ENCODE measurements at places on chromosomes 1 and 21. TPM values are rescaled to one million over a fixed set of nuclear protein-coding genes. Genes with fewer than 3 reads are reported as not detected.

GRCh38 chr1:99659755-99660210, 13.9 kb downstream of the PALMD start:
- no peak for DNase-seq

DNA sequence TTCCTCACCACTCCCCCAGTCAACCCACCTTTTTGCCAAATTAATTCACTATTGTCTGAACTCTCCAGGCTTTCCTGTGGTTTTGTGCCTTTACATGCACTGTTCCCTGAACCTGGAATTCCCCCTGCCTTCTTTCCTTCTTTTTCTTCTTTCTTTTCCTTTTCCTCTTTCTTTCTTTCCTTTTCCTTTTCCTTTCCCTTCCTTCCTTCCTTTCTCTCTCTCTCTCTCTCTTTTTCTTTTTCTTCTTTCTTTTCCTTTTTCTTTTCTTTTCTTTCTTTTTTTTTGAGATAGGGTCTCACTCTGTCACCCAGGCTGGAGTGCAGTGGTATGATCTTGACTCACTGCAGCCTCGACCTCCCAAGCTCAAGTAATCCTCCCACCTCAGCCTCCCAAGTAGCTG, 56.6 kb upstream of the CDC42BPA start:
- DNase-seq, result no peak

DNA sequence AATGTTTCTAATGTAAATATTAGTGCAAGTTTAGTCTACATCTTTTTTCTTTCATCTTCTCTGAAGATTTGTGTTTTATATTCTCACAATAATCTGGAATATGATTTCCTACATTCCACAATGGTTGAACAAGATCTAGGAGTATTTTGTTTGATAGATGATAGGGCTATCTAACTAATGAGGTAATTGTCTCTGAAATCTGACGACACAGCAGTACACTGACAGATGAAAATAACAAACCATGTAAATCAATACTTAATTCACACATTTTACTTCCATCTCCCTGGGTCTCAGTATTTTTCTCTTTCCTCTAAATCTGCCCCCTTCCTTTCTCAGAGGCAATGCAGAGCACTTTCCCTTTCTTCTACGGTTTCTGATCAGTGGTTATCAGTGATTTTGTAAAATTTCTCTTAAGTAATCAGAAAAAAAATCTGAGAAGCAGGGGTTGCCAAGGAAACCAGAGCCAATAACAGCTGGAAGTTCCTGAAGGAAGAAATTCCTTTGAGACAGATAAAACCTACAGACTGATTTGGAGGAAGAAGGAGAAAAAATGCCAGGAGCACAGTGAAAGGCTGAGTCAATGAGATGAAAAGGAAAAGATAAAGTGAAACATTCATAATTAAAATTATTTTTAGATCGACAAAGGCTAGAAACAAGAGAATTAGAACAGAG, 7.3 kb upstream of the ANKRD13C start:
- peak; percentile 13 for DNase-seq

DNA sequence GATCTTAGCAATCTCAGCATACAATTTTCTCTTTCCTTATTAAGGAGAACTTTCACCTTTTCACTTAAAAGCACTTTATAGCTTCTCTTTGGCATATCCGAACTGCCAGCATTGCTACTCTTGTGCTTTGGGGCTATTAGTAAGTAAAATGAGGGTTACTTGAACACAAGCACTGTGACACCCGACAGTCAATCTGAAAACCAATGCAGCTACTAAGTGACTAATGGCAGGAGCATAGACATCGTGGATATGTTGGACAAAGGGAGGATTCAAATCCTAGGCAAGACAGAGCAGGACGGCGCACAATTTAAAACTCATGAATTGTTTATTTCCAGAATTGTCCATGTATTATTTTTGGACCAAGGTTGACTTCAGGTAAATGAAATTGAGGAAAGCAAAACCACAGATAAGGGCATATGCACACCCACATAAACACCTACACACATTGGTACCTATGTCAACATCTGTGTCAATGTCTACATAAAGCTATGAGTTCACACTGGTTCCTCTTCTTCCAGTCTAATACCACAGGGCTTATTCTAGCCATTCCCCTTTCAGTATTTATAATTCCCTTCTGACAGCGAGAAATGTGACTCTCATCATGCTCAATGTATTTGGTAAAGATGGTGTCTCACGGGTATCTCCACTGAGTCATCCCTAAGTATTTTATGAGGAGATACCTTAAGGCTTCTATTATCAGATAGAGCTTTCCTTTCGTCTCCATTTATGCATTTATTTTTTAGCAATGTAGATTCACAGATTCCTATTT, 75.3 kb upstream of the RALGPS2 start:
- DNase-seq, result no peak

ZNF695 gene
- polyA plus RNA-seq, result 2.2 TPM

GRCh38 chr1:150221552-150221951, 14.4 kb downstream of the ANP32E start:
- no peak for DNase-seq

GRCh38 chr1:114145504-114146151, 8.0 kb downstream of the SYT6 start:
- DNase-seq, result no peak

DNA sequence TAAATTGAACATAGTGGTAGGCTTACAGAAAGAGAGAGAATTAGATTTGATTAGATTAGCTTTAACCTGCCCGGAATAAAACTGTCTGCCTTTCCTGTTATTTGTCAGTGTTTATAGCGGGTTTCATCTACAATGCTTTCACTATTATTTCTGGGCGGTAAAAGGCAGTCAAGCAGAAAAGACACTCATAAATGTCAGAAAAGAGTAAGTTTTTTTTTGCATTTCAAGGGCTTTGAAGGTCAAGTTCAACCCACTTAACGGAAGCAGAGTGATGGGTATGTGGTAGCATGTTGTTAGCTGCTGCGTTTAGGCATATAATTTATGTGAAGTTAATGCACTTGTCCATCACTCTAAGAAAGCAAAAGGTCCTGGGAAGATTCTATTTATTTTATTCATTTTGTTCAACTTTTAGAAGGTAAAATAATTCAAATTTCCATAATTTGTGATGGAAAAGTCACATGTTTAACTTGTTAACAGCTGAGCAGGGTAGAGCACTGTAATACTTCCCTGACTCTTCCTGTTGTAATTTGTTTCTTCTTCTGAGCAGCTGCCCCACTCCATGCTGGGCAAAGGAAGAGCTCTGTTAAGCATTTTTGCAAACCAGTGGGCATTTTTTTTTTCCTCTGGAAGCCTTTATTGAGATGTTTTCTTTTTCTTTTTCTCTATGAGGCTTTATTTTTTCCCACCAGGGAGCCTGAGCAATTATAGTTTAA, 220.1 kb downstream of the ST6GALNAC3 start:
- no peak for DNase-seq

IBA57 gene
- 7.1 TPM for polyA plus RNA-seq

- no peak for DNase-seq
Measured at GRCh38 chr1:199733125-199733524, 294.4 kb upstream of the NR5A2 start.

MYOC gene
- 7.0 TPM for polyA plus RNA-seq

DNA sequence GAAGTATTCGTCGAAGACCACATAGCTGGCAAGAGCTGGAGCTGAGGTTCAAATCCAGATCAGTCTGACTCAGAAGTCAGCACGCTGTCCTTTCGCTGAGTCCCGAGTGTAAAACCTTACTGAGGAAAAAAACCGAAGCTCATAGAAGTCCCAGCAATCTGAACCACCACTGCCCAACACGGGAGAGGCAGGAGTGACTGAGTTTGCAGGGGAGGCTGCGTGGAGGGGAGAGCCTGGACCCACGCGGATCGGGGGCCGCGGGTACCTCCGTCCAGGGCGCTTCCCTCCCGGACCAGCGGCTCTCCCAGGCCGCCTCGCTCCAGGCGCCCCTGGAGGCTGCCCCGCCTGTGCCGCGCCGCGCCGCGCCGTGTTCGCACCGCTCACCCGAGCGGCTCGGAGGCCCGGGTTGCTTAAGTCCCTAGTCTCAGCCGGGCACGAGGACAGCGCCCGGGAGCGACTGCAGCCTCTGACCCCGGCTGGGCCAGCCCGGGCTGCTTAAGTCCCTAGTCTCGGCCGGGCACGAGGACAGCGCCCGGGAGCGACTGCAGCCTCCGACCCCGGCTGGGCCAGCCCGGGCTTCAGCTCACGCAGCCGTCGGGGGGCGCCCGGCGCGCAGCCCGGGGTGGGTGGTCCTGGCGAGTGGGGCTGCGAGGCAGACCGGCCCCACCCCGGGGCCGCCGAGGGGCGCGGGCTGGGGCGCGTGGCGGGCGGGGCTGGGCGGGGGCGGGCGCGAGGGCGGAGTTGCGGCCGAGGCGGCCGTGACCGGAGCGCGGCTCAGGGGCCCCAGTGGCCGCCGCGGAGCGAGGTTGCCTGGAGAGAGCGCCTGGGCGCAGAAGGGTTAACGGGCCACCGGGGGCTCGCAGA, at the start of gene ADAMTSL4:
ADAMTSL4 (plus strand) TSS at position 777 of the 864 bp plus-strand sequence. CDS start 2,881 bp downstream, outside the sequence.
- DNase-seq, result peak; percentile 67

DNA sequence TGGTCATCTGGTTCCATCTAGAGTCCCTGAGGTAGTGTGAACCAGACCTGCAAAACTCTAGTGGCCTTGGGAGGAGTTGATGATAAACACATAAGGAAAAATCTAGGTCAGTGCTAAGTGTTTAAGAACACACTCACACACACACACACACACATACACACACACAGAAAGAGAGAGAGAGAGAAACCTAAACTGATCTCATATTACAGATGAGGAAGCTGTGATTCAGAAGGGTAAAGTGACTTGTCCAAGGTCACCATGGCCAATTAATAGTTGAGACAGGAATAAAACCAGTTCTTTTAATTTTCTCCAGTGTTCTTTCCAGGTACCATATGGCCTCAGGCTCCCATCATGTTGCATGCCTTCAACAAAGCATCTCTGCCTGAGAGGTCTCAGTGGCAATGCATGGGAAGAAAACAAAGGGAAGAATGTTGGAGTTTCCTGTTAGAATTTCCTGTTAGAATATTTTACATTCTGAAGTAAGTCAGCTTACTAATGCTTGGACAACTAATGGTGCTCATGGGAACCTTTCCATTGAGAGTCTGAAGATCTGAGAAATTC, 77.3 kb upstream of the TSPAN2 start:
- no peak for DNase-seq

GRCh38 chr1:193458628-193459027, 272.2 kb upstream of the B3GALT2 start:
- DNase-seq, result no peak

DNA sequence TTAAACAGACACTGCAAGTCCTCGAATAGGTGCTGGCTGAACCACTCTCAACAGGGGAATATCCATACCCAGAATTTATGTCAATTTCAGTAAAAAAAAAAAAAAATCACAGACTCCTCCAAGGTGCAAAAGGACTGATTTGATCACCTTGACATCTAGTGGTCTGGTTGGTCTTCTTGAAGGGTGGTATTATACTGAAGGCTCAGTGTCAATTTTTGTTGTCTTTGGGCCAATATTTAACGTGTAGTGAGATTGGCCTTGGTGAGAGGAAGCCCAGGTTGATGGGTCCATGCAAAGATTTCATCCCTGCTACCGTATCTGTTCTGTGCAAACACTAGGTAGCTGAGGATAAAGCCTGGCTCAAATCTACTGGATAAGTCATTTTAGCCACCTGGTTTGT, 4.0 kb upstream of the GBP5 start:
- DNase-seq, result no peak

DNA sequence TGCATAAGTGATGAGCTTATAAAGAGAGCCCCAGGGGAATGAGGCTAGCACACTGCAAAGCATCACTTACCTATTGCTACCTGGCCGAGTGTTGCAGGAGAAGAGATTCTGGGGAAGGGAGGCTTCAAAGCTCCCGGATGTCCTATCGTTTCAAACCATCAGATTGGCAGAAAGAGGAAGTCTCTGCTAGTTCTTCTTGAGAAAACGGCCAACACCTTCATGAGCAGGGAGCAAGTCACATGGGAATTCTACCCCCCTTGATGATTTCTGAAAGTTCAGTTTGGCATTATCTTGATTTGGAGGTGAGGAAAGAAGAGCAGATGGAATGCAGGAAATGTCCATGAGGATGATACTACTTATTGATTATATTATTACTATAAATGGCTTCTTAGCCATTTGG, 16.2 kb downstream of the SYF2 start:
- no peak for DNase-seq

- no peak for DNase-seq
Measured at GRCh38 chr1:93235261-93235660, 54.7 kb downstream of the CCDC18 start.

KRTAP22-1 gene
- not detected for polyA plus RNA-seq

- no peak for DNase-seq
Measured at GRCh38 chr1:68819190-68819829, 322.4 kb upstream of the DEPDC1 start.

GRCh38 chr1:12513181-12513580, 104.8 kb downstream of the DHRS3 start:
- peak; percentile 54 for DNase-seq

GART gene
- polyA plus RNA-seq, result 84.1 TPM

MAP3K6 gene
- polyA plus RNA-seq, result 15.1 TPM

- no peak for DNase-seq
Measured at GRCh38 chr1:110286564-110286963, 52.6 kb upstream of the RBM15 start.

SELL gene
- polyA plus RNA-seq, result 3.2 TPM

DYRK1A gene
- polyA plus RNA-seq, result 57.5 TPM

MCOLN2 gene
- polyA plus RNA-seq, result 3.9 TPM

GRCh38 chr1:219143735-219144134, 29.9 kb upstream of the LYPLAL1 start:
- no peak for DNase-seq

DNA sequence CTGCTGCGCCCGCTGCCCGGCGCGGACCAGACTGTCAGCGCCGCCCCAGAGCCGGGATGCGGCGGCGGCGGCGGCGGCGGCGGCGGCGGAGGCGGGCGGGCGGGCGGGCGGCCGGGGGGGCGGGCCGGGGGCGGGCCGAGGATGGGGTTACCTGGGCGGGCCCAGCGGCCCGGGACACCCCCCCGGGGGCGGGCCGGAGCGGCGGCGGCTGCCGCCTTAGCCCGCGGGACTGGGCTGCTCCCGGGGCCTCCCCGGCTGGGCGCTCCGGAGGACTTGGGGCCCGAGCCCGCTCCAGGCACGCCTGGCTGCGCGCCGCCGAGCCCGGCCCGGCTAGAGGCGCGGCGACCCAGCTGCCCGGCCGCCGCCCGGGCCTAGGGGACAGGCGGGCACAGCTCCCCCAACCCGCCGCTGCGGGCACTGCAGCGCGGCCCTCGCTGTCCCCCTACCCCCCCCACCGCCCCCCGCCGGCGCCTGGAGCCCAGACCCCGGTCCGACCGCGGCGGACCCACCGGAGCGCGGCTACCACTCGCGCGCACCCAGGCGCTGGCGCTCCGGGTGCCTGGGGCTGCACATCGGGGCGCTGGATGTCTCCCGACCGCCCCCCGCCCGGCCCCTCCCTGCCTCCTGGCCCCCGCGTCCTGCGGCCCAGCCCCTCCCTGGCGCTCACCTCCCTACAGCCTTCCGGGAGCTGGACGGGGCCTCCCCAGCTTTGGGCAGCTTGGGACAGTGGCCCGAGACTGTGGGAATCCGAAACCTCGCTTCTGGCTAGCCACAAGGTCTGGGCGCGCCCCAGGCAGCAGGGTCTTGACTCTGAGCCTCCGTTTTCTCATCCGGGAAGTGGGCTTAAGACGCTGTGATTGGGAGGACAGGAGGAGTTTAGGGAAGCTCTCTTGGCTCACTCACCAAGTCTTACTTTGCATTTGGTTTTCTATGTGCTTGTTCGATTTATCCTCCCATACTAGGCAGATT, at the start of gene WNT4:
WNT4 (minus strand) TSS at position 33 of the 969 bp plus-strand sequence. CDS start 175 bp downstream, outside the sequence.
- DNase-seq, result peak; percentile 87

- no peak for DNase-seq
Measured at GRCh38 chr1:227112538-227112937, 172.4 kb downstream of the COQ8A start.

- DNase-seq, result no peak
Measured at GRCh38 chr1:119370748-119371147, 2.2 kb downstream of the HAO2 start.

- DNase-seq, result no peak
Measured at GRCh38 chr1:17596651-17597509, 57.4 kb downstream of the ARHGEF10L start.

- no peak for DNase-seq
Measured at GRCh38 chr1:63882048-63882704, 108.4 kb downstream of the ROR1 start.
